Activated naive CD4-positive, alpha-beta T cell (primary cell): ENCODE measurements at places on chromosomes 7 and 10.

DNA sequence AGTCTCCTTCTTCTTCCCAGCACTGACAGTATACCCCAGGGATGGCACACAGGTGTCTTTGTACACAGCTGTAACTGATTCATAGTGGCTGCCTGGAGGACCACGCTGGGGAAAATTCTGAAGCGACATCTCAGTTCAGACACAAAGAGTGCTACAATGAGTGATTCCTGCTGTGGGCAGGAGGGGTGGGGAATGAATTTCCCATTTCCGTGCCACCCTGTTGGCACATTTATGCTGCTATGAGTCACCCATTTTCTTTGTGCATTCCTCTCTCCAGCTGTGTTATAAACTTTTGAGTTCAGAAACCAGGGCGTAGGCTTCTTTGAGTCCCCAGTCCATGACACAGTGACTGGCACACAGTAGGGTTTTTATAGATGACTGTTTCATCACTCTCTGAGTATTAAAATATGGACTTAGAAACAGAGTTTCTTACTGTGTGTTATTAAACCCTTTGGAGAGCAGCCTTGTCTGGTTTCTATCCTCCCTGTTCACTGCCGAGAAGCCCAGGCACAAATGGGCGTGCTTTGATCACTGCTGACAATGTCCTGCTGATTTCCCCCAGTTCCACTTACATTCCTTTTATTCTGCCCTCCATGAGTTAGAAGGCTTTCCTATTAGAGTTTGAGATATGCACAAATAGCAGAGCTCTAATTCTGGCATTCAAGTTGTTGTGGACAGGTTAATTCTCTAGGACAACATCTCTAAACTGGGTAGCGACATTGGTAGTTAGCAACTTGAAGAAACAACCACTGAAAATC, 24.0 kb upstream of the NPS start:
- DNase-seq, result no peak

DNA sequence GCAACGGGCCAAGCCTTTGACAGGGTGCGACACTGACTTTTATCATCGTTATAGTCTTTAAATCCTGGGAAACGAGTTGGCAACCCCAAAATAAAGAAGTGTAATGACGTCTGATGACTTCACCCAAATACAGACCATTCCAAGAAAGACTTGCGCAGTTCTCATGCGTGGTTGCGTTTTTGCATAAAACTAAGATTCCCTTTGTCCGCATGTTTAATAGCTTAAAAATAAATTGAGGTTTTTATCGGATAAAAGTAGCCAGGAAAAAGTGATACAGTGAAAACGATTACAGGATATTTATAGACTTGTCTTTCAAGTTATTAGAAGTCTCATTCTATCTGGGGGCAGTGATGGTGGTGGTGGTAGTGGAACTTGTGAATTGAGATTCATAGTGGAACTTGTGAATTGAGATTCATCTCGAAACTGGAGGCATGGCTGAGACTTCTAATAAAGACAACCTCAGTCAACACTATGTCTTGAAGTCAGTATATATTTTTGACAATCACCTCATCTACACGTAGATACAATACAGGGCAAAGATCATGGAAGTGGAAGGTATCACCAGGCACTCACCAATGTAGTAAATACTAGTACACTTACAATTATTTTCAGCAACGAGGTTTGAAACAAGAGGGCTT, 1.2 kb upstream of the NAMPT start:
- no peak for DNase-seq

- DNase-seq, result no peak
Observed at GRCh38 chr10:132183046-132183445, 3.7 kb upstream of the DPYSL4 start.

DNA sequence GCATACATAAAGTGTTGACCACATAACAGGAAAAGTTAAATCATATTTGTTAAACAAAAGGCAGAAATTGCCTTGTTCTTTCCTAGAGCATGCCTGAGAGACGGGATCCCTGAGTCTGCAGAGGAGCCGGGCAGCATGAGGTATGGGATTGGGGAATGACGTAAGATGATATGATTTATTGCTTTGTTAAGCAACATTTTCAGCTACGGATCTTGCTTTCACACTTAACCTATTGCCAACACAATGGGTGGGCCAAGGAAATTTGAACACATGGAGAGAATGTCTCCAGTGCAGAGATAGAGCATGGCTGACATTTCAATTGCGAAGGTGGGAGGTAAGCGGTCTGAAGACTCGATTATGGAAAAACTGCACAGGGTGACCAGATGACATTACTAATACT, 76.7 kb downstream of the EMX2 start:
- DNase-seq, result no peak

GRCh38 chr7:142908921-142909890, 23.7 kb upstream of the TRPV6 start:
- DNase-seq, result no peak

DNA sequence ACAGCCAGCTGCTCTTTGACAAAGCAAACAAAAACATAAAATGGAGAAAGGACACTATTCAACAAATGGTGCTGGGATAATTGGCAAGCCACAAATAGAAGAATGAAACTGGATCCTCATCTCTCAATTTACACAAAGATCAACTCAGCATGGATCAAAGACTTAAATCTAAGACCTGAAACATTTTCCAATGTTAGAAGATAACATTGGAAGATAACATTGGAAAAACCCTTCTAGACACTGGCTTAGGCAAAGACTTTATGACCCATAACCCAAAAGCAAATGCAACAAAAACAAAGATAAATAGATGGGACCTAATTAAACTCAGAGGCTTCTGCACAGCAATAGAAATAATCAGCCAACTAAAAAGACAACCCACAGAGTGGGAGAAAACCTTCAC, 425.7 kb upstream of the SEMA3D start:
- DNase-seq, result no peak

- no peak for DNase-seq
Observed at GRCh38 chr7:138015096-138015495, 13.2 kb upstream of the CREB3L2 start.

DNA sequence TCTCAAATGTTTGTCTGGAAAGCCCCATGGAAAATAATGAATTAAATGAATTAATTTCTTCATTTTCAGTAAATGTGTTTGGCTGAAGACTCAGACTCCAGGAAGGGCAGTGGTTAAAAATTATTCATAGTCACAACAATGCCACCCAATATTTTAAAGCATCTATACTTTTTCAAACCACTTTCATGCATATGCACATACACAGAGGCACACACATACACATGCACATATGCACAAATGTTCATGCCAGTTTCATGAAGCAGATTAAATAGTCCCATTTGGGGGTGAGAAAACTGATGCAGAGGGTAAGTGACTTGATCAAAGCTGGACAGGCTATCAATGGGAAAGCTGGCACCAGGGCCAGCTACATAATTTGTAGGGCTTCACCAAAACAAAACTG, 1.4 kb upstream of the PLA2G12B start:
- no peak for DNase-seq

GRCh38 chr10:82742478-82742877, 867.5 kb downstream of the NRG3 start:
- DNase-seq, result no peak

GRCh38 chr10:3294919-3295581, 122.5 kb upstream of the PITRM1 start:
- no peak for DNase-seq

DNA sequence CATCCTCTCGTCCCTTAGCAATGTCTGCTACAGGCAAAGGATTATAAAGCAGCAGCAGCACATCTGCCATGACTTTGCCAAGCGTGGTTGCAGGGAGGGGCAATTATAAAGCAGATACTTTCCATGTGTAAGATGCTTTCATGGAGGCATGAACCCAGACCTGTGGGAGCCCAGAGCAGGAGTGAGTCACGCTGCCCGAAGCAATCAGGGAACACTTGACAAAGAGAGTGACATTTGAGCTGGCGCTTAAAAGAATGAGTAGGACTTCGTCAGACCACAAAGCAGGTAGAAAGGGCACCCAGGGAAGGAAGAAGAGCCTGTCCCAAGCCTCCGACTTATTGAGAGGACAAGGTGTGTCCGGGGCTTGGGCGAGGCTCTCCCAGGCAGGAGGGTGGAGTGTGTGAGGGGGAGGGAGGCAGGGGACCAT, 147.2 kb downstream of the MYOF start:
- DNase-seq, result no peak

- no peak for DNase-seq
Observed at GRCh38 chr10:96285331-96285752, 14.0 kb upstream of the BLNK start.

GRCh38 chr7:45013465-45013967, 13.5 kb downstream of the CCM2 start:
- DNase-seq, result no peak

DNA sequence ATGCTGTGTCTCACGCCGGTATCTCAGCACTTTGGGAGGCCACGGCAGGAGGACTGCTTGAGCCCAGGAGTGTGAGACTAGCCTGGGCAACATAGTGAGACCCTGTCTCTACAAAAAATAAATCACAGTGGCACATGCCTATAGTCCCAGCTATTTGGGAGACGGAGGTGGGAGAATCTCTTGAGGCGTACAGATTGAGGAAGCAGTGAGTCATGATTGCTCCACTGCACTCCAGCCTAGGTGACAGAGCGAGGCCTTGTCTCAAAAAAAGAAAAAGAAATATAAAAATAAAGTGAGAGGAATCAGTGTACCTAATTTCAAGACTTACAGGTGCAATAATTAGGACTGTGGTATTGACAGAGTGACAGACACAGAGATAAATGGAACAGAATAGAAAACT, 23.9 kb downstream of the SLC25A40 start:
- no peak for DNase-seq

GRCh38 chr10:73922007-73922863, 11.3 kb downstream of the PLAU start:
- DNase-seq, result no peak

- no peak for DNase-seq
Observed at GRCh38 chr10:44071479-44071878, 313.4 kb downstream of the CXCL12 start.

DNA sequence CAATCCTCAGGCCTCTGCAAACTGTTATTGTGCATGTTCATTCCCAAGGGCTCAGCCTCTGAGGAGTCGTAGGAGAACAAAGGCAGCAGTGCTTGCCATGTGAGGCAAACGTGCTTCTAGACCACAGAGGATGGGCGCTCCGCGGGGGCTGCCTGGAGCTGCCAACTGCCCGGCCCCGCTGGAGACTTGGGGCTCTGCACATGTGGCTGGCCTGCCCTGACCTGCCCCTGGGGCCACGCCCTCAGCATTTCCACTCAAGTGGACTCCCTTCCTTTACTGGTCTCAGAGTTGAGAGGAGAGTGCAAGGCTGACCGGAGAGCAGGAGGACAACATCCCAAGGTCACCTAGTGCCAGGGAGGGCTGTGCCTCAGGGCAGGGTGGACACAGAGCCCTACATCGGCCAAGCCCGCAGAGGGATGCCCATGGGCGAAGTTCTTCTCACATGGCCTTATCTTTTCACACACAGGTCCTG, 222.3 kb upstream of the ZNF32 start:
- DNase-seq, result no peak

GRCh38 chr7:110544194-110544593, 546.7 kb upstream of the LRRN3 start:
- DNase-seq, result no peak

GRCh38 chr10:57314046-57314445, 953.0 kb upstream of the ZWINT start:
- DNase-seq, result no peak

GRCh38 chr7:70942791-70943190, 189.2 kb upstream of the GALNT17 start:
- no peak for DNase-seq

DNA sequence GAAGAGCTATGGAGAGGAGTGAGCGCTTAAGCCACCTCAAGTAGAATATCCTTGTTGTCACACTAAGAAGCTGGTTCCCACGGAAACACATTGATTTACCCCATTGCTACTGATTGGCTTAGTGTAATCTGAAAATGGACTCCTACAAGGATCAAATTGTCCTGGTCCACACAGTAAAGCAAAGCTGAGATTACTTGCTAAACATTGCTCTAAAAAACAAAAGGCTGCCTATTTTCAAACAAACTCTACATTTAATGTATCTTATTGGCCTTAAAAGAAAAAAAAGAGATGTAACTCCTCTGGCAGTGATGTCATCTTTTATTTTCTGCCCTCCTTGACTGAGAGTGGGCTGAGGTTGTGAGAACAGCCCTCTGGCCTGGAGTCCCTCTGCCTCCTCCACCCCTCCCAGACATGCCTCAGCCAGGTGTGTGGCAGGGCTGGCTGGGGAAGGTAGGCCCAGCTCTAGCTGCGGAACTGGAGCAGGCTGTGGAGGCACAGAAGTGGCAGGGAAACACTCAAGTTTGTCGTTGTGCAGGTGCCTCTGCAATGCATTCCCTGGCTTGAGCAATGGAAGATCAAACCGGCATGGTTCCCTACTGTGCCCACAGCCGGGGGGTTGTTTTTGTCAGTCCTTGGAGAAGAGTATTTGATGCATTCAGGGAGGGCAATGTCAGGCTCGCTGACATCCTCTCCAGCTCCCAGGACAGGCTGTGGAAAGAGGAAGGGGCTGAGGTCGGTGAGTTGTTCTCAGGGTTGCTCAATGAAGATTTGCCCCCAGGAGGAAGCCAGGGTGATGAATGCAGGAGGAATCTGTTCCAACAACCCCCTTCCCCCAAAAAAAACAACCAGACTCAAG, 9.1 kb downstream of the KLF6 start:
- DNase-seq, result no peak

DNA sequence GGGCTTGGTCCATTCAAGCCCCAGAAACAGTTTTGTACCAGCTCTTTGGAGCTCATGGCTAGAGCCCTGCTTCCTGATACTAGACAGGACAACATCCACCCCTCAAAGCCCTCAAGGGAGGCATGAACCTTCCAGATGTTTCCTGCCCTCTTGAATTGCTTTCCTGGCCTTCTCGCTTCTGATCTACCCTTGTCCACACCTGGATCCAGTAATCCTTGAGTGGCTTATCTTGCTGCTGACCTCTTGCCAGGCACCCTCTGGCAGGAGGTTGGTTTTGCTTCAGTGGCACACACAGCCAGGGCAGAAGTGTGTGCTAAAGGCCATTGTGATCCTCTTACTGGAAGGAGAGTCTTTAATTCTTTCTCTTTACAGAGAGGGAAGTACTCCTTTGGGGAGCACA, 495.8 kb downstream of the PLXNA4 start:
- no peak for DNase-seq
